ENCODE measurements at places on chromosomes 5 and 9. TPM values are rescaled to one million over a fixed set of nuclear protein-coding genes. Genes with fewer than 3 reads are reported as not detected.

GRCh38 chr5:58640011-58640410 is 57.1 kb downstream of the RAB3C start:
- no peak for DNase-seq

DNA sequence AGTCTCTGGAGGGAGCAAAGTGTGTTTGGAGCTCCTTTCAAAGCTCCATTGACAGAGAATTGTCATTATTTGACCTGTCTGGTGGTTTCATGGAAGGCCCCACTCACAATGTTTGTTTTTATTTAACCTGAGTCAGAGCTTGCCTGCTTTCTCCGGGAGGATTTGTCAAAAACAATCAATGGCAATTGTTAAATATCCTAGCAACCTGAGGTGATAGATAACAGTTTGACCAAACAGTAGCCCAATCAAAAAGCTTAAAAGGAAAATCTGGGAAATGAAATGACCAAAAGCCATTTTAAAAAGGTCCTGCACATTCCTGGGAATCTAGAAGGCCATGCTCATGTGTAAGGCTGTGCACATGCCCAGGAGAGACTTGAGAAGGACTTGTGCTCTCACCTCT is 177.2 kb upstream of the POC5 start:
- no peak for DNase-seq

DNA sequence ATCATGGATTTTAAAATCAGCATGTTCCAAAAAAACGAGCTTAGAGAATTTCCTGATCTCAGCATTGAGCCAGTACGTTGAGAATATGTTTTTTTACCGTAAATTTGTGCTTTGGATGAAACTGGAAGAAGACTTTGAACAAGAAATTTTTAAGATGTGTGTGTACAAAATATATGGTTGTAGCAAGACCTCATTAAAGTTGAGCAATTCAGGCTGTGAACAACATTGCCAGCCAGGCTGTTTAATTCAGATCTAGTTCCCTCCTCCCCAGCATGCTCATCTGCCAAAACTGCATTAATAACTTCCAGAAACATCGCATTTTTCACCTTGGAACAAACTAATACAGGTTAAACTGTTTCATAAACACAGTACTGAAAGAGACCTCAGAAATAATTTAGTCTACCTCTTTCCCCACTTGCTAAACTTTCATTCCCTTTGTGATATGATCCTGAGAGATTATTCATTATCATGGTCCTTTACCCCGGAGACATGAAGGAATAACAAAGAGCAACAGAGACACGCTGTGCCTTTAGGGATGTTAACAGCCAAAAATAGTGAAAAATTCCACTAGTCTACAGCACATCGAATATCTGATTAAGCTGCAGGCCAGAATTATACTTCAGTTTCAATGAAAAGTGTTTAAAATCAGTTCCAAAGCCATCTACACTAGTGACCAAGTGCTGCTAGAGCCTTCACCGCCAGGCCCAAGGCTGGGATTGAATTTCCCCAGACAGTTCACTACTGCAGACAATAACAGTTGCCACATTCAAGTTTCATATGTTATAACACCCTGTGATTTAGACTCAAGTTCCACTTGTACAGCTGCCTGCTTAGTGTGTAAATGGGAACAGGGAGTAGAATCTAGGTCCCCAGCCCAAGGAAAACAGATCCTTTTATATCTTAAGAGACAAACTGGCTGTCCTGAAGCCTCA is 89.6 kb downstream of the EFNA5 start:
- no peak for DNase-seq

GRCh38 chr5:71948206-71948605 is 159.1 kb upstream of the MAP1B start:
- DNase-seq: no peak

DNA sequence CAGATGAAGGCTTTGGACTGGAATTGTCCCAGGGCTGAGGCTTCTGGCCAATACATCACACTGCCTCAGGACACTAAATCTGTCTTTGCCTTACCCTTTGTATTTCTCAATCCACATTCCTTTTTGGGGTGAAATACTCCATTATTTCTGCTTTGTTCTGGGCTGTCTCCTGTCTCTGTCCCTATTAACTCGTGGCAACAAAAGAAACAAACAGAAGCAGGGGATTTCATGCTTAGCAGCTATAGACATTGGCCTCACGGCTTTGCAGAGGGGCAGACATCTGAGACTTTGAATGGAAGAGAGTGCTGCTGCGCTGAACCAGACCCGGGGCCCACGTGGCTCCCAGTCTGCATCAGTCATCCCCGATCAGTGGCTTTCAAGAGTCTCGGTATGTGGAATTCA is 129.7 kb downstream of the ARL15 start:
- no peak for DNase-seq

GRCh38 chr5:54804086-54804485 is 181.3 kb downstream of the ESM1 start:
- DNase-seq: no peak

GRCh38 chr5:111337133-111337532 is 112.9 kb downstream of the CAMK4 start:
- no peak for DNase-seq

DNA sequence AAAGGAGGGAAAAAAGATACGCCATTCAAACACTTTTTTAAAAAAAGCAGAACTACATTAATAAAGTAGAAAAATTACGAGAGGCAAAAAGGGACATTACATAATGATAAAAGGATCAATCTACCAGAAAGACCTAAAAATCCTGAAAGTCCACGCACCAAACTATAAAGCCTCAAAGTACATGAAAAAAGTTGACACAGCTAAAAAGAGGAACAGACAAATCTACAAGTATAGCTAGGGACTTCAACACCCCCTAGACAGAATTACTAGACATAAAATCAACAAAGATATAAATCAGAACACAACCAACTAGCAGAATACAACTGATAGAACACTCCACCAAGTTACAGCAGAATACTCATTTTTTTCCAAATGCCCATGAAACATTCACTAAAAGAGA is 11.1 kb downstream of the CAMSAP1 start:
- no peak for DNase-seq

DNA sequence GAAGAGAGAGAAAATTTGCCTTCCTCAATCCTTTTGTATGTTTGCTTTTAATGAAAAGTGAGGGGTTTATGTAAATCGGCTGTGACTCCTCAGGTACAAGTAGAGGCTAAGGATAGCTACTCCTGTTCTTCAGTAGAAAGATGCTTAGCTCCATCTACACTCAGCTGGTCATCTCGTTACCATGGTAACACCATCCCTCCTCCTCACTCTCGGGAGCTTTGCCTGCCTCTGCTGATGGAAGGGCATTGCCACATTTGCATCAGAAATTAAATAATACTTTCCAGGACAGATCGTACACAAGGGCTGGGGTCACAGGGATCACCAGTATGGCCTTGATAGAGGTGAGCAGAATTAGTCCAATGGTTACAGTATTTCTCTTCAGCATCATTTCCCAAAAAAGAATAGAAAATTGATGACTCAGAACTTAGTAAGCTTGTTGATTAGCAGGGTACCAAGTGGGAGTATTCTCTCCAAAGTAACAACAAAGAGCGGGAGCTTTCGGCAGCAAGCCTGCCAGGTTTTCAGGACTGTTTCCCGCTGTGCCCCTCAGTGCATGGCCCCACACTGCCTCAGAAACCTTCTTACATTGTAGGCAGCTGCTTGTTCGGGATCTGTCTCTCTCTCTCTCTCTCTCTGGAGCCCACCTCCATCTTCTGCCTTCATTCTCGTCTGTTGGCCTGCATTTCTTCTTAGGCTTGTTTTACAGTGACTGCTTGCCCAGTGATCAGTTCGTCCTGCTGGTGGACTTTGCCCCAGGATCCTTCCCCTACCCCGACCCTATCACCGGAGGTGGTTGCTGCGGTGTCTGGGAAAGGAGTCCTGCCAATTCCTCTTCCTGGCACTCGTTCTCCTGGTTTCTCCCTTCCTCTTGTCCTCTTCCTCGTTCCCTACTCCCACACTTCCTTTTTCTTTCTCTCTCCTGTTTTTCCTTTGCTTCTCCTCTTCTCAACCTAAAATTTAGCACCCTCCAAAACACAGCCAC is 51.9 kb upstream of the SNAPC3 start:
- DNase-seq: no peak

PCDHA4 gene
- not detected for polyA plus RNA-seq

FAM221B gene
- not detected for polyA plus RNA-seq

HSD17B3 gene
- not detected for polyA plus RNA-seq

MOB3B gene
- 15.5 TPM for polyA plus RNA-seq

Data from naive B cell (primary cell).